ENCODE measurements at places on chromosomes 11 and 22.
A peak's percentile ranks its signal among the peaks of the same experiment; 100 is the strongest.

DNA sequence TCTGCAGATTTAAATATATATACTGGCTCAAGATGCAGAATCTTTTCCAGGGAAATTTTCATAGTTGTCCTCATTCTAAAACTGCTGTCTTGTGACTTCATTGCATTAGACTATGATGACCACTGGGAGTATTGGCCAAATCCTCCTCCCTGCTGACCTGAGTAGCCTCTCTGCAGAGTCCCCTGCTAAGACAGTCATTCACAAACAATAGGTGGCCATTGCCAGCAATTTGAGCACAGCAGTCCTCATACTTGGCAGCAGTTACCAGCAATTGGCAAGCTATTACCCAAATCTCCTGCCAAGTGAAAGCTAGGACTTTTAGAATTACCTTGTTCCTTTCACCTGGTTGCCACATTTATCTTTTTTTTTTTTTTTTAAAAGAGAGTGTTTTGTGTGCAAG is 325.8 kb downstream of the FAT3 start:
- no peak for DNase-seq

GRCh38 chr11:44916331-44916730 is 34.4 kb downstream of the TP53I11 start:
- DNase-seq: no peak

- no peak for DNase-seq
Observed at GRCh38 chr22:27407369-27407985, 394.1 kb downstream of the MN1 start.

DNA sequence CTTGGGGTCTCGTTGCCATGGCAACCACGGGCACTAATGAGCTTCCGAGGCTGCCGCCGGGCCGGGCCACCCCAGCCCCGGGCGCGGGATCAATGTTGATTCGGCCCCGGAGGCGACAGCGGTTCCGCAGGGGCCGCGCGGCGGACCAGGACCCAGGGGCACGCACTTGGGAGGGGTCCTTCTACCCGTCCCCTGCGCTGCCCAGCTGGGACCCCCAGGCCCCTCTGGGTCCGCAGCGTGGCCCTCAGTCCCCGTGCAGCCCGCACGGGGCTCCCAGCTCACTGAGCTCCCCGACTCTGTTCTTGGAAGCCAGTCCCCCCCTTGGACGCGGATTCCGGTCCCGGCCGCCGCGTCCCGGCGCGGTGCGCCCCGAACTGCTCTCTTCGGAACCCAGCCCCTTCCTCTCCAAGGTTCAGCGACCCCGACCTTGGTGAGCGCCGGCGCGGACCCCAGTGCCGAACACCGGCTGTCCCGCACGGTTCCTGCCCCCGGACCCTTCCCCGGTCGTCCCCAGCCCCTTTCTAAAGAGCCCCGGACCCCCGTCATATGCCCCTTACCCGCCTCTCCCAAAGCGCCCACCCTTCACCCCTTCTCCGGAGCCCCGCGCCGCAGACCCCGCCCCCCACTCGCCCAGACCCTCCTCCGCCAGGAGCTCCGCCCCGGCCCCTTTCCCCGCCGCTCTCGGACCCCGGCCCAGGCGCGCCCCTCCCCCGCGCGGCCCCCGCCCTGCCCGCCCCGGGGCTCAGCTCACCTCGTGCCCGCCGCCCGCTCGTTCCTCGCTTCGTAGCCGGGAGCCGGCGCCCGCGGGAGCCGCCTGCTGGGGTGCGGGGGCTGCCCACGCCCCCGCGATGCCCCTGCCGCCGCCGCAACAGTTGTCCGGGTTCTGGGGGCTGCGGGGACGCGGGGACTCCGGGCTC is 18.3 kb upstream of the SHISAL1 start:
- DNase-seq: no peak

DNA sequence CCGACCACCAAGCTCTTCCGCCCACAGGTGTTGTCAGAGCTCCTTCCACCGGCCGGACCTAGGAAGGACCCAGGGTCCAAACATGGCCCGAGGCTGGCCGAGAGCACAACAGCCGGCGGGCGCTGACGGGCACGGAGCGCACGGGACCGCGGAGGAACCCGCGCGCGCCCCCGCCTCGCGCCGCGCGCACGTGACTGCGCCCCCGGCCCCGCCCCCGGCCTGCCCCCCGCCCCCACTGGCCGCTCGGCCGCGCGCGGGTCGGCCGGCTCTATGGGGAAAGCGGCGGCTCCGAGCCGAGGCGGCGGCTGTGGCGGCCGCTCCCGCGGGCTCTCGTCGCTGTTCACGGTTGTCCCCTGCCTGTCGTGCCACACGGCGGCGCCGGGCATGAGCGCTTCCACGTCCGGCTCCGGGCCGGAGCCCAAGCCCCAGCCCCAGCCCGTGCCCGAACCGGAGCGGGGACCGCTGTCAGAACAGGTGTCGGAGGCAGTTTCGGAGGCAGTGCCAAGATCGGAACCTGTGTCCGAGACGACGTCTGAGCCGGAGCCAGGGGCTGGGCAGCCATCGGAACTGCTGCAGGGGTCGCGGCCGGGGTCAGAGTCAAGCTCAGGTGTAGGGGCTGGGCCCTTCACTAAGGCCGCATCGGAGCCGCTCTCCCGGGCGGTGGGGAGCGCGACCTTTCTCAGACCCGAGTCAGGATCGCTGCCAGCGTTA is at the start of gene OSBP2:
TSS of gene OSBP2 (plus strand) at position 235 of the 711 bp plus-strand sequence. CDS start at position 271, 36 bp downstream.
- DNase-seq: peak; percentile 17

- DNase-seq: no peak
Observed at GRCh38 chr11:131121426-131122333, 205.4 kb upstream of the SNX19 start.

DNA sequence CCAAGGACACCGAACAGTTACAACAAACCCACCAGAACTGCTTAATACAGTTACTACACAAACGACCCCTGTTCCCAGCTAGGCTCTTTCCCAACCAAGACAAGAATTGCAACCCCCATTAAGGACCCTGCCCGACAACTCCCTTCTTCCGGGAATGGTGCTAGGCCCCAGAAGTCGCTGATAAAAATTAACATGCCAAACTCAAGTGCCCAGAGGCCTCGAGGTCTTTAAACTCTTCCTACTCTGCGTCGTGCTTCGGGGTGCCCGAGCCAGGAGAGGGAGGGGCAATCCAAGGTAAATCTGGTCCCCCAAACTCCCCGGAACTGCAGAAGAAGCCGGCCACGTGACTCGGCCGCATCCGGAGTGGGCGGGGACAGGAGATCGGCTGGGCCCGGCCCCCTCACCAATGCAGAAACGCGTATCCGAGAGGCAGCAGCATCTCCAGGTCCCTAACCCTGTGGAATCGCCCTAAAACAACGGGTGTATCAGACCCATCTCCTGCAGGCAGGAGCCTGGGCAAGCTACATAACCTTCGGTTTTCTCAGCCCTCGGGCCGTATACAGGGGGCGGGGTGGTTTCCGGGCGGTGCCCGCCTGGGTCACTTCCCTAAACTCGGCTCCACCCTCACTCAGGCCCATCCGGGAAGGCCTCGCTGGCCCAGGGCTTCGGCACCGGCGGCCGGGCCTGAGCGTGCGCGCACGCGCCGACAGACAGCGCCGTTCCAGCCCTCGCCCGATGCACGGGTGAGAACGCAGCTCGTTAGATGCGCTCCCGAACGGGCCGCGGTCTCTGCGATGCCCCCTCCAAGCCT is 1.1 kb downstream of the CFL1 start:
- DNase-seq: peak; percentile 24

- no peak for DNase-seq
Observed at GRCh38 chr11:34988294-34989255, 72.2 kb downstream of the PDHX start.

GRCh38 chr22:50314455-50315288 is 7.2 kb upstream of the PLXNB2 start:
- DNase-seq: no peak

GRCh38 chr11:87889126-87889525 is 286.1 kb downstream of the RAB38 start:
- DNase-seq: no peak
